ENCODE measurements at places on chromosomes 4 and X. TPM values are rescaled to one million over a fixed set of nuclear protein-coding genes. Genes with fewer than 3 reads are reported as not detected.

PLRG1 gene
- total RNA-seq: 99.9 TPM

MAGEB10 gene
- total RNA-seq: not detected

ENPP6 gene
- total RNA-seq: not detected

SULT1E1 gene
- 1.1 TPM for total RNA-seq

PNCK gene
- total RNA-seq: 2.1 TPM

DNA sequence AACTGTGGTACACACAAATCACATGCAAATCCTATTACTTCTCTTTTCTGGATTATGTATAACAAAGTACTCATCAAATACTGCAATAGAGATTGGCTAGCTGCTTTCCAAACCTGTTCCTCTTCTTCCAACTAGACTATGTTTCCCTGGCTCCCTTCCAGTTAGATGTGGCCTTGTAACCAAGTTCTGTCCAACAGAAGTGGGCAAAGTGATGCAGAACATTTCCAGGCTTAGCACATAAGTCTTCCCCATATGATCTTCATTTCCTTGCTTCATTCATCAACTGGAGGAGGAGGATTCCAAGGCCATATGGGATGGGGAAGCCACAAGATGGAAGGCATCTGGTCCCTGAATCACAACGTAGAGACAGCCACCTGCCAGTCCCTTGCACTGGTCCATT lies 8.0 kb downstream of the SLC9A7 start:
- DNase-seq: no peak

Measured in bronchial epithelial cell (primary cell).